ENCODE measurements at places on chromosomes 2 and 18. TPM values are rescaled to one million over a fixed set of nuclear protein-coding genes. Genes with fewer than 3 reads are reported as not detected.

The SPP2 gene
- not detected for polyA plus RNA-seq

The ABCG5 gene
- polyA plus RNA-seq = 0.75 TPM

GRCh38 chr2:70935468-70936164, at the start of gene ATP6V1B1:
TSS of gene ATP6V1B1 (plus strand) at chr2:70935900. CDS start at chr2:70935955, 55 bp downstream.
- DNase-seq = no peak

DNA sequence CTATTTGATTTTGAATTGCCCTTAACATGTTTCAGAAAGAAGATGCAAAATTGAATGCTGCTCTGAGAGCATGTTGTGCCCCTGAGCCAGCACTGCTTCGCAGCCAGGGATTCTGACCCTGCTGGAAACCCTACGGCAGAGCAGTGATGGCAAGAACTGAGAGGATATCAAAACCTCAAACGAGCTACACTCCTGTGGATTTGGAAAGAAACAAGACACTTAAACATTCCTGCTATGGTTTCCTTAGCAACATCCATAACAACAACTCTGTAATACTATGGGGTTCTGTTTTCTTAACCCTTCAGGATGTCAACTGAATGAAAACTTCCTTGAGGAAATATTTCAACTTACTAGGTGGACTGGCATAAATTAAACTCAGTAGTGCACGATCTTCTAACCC, 649.1 kb downstream of the NYAP2 start:
- peak; percentile 81 for DNase-seq

DNA sequence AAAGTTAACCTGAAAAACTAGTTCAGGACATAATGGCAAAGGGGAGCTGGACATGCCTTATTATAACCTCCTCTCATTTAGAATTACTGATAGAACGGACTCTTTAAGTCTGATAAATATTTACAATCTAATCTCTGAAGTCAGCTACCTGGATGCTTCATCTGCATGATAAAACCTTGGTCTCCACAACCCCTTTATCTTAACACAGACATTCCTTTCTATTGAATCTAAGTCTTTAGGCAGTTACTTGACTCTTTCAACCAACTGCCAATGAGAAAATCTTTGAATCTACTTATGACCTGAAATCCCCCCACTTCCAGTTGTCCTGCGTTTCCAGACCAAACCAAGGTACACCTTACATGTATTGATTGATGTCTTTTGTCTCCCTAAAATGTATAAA, 191.2 kb upstream of the LRRTM4 start:
- no peak for DNase-seq

DNA sequence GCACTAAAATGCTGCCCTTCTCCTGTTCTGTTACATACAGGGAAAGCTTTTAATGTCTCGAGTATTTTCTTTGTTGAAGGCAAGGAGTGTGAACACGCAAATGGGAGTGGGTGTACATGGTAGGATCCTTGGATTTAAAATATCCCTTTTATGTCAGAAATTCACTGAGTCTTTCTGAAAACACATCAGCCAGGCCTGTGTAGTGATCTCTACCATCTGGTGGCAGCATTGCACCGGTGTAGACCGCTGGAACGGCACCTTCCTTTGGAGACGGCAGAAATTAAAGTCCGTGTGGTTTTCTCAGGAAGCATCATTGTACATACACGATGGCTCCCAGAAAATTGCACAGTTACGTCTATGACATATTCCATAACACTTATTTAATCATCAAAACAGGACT, 515.8 kb downstream of the GALR1 start:
- DNase-seq = peak; percentile 43

- DNase-seq = no peak
Measured at GRCh38 chr18:52435301-52435700, 95.3 kb downstream of the DCC start.

The HAAO gene
- 42.6 TPM for polyA plus RNA-seq

GRCh38 chr2:12167525-12168317, 421.3 kb downstream of the LPIN1 start:
- DNase-seq = no peak

The RPIA gene
- 29.7 TPM for polyA plus RNA-seq

- no peak for DNase-seq
Measured at GRCh38 chr2:207764096-207764630, 5.5 kb downstream of the FZD5 start.

The CD8B2 gene
- 0.22 TPM for polyA plus RNA-seq

The HMSD gene
- 1.4 TPM for polyA plus RNA-seq

DNA sequence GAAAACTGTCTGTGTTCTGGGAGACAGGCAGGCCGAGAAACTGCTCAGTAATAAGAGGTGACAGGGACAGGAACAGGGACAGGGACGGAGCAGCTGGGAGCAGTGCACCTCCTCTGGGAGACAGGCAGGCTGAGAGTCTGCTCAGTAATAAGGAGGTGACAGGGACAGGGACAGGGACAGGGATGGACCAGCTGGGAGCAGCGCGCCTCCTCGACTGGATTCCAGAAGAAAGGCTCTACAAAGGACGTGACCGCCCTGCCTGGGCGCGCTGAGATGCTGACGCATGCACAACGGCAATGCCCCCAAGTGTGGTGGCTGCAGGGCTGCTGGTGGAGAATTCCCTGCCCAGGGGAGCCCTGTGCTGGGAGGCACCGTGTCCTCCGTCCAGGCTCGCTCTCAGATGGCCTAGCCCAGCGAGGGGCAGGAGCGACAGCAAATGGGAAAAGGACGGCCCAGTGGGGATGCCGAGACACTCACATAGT, 44.2 kb upstream of the PXDN start:
- DNase-seq = no peak

DNA sequence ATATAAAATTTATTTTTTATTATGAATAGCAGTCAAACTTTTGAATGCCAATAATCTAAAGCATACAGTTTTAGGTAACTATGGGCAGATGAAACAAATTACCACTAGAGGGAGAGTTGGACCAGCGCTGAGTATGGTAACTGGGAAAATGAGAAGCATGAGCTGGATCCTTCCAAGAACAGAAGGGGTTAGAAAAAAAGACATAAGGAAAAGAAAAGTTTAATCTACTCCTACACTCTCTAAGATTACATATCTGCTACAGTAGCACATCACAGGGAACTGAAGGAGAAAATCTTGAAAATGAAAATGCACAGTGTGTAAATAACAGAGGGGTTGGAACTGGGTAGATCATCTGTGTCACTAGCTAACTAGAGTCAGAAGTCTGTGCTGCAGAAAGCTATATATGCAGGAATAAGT, 15.5 kb downstream of the REG3G start:
- peak; percentile 11 for DNase-seq

The UGT1A6 gene
- polyA plus RNA-seq = 3.7 TPM

The NGEF gene
- polyA plus RNA-seq = 2.7 TPM

The PLCL1 gene
- 14.2 TPM for polyA plus RNA-seq

Measured in renal pelvis (tissue), 12 donors.